ENCODE measurements at places on chromosomes 3 and 15. TPM values are rescaled to one million over a fixed set of nuclear protein-coding genes. Genes with fewer than 3 reads are reported as not detected.

The PTX3 gene
- 17.6 TPM for total RNA-seq

- DNase-seq: no peak
Observed at GRCh38 chr3:25587094-25587493, 77.6 kb downstream of the TOP2B start.

DNA sequence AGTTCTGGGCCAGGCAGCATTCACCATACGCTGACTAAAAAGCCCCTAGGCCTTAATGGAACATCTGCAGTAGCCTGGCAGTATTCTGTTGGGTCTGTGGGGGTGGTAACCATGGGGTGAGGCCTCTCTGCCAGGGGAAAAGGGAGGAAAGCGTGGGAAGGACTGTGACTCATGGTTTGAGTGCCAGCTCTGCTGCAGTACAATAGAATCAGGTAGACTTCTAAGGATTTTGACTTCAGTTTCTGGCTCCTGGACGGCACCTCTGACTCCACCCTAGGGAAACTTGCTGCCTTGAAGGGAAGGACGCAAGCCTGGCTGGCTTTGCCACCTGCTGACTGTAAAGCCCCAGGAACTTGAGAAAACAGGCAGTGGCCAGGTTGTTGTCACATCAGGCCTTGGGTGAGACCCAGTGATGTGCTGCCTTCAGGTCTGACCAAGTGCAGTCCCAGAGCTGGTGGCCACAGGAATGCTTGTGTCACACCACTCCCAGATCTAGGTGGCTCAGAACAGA is 148.6 kb downstream of the SUCNR1 start:
- DNase-seq: peak; percentile 99

GRCh38 chr3:14467814-14468620 is 65.6 kb downstream of the SLC6A6 start:
- peak; percentile 33 for DNase-seq

- no peak for DNase-seq
Observed at GRCh38 chr3:152192050-152192449, 76.7 kb upstream of the MBNL1 start.

DNA sequence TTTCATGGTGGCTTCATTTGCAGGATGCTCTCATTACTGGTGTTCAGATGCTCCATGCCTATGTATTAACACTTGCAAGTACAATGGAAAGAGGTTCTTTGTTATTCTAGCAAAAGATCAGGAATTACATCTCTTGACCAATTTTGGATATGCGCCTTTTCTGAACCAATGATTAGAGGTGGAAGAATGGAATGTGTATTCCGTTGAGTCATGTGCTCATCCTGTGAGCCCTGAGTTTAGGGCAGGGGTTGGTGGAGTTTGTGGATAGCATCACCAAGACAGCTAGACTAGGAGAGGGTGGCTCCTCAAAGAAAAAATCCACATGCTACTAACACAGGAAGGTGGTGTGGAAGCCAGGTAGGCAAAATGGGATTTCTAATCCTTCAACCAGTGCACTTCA is 80.7 kb upstream of the SLC25A26 start:
- DNase-seq: no peak

DNA sequence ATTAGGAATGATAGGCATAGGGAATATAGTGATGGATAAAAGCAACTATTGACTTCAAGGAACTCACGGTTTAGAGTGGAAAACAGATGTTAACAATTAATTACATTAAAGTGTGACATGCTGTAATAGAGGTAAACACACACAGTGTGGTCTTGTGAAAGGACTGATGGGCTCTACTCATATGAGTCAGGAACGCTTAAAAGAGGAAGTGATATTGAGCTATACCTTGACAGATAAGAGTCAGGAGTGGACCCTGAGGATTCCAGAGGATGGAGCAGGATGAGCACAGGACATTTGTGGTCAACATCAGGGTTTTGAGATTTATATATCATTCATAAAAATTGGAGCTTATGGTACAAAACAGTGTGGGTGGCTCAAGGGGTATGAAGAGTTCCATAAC is 11.0 kb downstream of the EXOG start:
- no peak for DNase-seq

DNA sequence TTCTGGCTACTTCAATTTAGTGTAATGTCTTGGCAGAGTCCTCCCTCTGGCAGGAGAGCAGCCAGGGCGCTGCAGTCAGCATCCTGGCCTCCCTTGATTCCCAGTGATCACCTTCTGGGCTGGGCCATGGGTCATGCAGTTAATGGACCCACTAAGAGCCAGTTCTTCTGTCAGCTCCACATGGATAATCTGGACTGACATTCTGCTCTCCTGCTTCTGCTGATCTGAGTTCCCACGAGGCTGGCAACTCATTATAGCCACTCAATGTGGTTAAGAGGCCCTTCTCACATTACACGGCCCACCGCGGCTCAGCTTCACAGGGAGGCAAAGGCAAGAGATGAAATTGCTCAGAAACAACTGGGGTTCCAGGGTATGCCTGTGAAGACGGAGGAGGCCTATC is 94.0 kb downstream of the WDR76 start:
- DNase-seq: peak; percentile 50

GRCh38 chr3:65831733-65832425 is 206.8 kb downstream of the MAGI1 start:
- peak; percentile 63 for DNase-seq

Data from M059J (cell line).